ENCODE measurements at places on chromosomes 1 and 21.
A peak's percentile ranks its signal among the peaks of the same experiment; 100 is the strongest.

DNA sequence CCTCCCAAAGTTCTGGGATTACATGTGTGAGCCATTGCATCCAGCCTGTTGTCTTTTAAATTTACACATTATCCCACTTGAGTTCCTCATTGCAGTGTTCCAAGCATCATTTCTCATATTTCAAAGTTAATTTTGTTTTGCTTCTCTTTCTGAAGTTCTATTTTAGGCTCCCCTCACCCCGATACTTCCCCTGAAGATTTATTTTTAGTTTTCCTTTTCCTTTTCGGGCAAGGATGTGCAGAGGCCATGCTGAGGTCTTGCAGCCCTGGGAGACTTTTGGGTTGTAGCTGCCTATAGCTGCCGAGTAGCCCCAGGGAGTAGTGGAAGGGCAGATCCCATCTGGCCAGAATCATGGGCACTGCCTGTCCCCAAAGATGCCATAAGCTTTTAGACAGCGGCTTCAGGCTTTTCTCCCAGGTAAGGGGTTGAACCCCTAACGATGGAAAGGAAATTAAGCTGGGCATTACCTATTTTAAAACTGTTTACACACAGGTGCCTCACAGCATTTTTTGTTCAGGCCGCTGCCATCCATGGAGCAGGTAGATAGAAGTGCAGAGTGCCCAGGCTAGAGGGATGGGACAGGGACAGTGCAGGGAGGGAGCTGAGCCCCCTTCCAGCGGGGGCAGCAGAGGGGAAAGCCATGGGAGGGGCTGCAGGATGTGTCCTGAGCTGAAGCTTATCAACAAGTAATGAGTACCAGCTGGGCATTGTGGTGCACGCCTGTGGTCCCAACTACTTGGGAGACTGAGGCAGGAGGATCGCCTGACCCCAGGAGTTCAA lies 15.9 kb downstream of the PSEN2 start:
- no peak for DNase-seq

DNA sequence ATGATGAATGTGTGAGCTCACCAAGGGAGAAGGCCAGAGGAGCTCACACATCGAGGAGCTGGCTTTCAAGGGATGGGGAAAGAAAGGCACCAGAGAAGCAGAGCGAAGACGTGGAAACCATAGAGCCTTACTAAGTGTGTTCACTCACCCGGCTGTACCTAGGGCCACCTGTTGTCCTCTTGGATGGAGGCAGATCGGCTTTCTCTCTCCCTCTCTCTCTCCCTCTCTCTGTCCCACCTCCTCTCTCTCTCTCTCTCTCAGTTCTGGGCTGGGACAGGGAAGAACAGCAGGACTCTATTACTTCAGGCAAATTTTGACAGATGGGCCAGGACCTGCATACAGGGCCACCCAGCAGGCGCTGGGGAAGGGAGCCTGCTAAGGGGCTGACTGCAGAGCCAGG lies 64.8 kb downstream of the HIVEP3 start:
- no peak for DNase-seq

DNA sequence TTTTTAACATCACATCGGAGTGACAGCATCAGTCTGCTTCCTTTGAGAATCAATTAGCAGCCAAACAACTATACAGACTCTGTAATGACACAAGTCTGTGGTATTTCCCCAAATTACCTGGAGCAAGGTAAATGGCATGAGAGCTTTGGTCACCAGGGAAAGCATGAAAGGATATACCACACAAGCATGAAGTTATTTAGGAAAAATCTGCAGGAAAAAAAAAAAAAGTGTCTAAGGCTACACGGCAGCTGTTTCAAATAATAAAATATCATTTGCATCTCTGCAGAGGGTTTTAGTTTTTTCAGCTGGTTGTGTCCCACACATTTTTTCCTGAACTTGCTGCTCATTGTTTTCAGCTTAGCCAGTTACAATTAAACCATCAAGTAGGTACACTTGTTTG lies 234.7 kb downstream of the TTLL7 start:
- DNase-seq = peak; percentile 11

DNA sequence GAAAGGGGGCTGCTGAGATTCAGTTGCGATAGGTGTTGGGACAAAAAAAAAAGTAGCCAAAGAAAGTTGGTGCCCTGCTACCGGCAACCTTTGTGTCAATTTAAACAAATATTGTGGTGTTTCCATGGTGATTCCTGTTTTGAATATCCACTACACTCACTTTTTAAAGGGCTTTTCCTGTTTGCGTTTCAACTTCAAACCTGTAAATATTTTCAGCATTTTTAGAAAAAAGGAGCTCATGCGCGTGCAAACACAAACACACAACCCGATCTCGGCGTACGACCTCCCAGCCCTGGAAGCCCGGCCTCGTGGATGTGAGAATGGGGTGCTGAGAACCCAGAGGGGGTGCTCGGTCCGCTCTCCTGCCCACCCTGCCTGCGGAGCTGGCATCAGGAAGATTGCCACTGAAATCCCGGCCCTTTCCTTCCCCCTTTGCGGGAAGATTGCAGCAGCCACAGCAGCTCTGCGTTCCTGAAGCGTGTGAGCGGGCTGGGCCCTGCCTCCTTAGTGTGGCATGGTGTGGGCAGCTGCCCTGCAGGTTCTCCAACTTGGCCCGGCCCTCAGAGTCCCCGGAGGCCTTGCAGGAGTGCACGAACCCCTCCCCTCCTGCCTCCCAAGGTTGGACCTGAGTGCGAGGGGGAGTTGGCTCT lies 34.8 kb downstream of the CASZ1 start:
- DNase-seq = no peak

DNA sequence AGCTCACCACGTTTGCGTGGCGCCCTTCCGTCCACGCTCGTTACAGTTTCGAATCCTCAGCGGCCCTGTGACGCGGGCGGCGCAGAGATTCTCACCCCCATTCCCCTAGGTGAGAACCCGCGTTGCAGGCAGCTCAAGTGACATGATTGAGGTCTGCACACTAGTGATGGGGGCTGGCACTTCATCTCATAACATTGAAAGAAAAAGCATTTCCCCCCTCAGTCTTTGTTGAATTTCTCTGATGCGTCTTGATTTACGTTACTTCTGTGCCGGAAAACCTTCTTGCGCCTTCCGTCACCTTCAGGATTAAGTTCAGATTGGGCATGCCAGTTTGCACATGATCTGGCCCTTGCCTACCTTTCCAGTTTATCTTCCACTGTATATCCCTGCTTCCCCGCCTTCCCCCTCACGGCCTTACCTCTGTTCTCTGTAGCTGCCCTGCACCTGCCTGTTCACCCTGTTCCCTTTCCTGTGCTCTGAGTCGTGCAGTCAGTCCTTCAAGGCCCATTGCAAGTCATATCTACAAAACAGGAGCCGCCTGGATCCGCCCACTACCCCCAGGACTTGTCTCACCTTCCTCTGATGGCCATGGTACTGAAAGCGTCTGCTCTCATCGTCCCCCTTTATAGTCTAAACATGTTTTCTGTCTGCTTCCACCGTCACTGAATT lies 1.1 kb downstream of the CTPS1 start:
- no peak for DNase-seq

GRCh38 chr1:231196307-231196706 lies 34.4 kb downstream of the TRIM67 start:
- no peak for DNase-seq

GRCh38 chr1:17209430-17209829 lies 4.5 kb downstream of the PADI1 start:
- DNase-seq = no peak

GRCh38 chr1:177170756-177171535 lies at the start of gene BRINP2:
Gene BRINP2 (plus strand): TSS chr1:177170958. CDS start chr1:177229877, 58,919 bp downstream.
- peak; percentile 28 for DNase-seq

DNA sequence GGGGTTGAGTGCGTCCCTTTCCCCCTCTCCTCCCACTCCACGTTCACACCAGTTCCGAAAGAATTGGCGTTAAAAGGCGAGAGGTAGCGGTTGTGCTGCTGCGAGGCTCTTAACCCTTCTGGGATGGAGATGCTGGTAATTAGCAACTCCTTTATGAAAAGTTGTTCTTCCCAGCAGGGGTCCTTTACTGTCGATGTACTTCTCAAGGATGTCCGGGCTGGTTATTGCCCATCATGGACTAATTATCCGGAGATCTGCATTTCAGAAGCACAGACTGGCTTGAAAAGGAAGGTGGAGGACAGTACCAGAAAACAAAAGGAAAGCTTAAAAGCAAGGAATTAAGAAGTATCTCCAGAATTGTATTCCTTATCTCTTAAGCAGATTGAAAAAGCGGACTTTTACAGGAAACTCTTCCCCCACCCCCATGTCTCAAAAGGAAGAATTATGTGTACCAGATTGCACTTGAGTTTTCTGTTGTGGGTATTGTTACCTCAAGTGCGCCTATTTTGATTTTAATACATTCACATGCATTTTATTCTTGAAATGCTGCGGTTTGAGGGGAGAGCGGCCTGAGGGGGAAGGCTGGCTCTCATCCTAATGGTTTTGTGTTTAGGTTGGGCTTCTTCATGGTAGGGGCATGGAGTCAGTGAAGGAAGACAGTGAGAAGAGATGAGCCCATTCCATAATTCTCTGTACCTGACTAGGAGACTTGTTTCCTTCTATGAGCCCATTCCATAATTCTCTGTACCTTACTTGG lies 1.5 kb downstream of the AK4 start:
- no peak for DNase-seq

- DNase-seq = no peak
Observed at GRCh38 chr1:65751961-65752360, 40.7 kb upstream of the PDE4B start.

GRCh38 chr21:38756746-38757145 lies 49.0 kb upstream of the ETS2 start:
- peak; percentile 39 for DNase-seq

- peak; percentile 28 for DNase-seq
Observed at GRCh38 chr1:81803431-81804110, 2.8 kb downstream of the ADGRL2 start.

- DNase-seq = no peak
Observed at GRCh38 chr1:206931709-206932108, 10.0 kb upstream of the FCMR start.

DNA sequence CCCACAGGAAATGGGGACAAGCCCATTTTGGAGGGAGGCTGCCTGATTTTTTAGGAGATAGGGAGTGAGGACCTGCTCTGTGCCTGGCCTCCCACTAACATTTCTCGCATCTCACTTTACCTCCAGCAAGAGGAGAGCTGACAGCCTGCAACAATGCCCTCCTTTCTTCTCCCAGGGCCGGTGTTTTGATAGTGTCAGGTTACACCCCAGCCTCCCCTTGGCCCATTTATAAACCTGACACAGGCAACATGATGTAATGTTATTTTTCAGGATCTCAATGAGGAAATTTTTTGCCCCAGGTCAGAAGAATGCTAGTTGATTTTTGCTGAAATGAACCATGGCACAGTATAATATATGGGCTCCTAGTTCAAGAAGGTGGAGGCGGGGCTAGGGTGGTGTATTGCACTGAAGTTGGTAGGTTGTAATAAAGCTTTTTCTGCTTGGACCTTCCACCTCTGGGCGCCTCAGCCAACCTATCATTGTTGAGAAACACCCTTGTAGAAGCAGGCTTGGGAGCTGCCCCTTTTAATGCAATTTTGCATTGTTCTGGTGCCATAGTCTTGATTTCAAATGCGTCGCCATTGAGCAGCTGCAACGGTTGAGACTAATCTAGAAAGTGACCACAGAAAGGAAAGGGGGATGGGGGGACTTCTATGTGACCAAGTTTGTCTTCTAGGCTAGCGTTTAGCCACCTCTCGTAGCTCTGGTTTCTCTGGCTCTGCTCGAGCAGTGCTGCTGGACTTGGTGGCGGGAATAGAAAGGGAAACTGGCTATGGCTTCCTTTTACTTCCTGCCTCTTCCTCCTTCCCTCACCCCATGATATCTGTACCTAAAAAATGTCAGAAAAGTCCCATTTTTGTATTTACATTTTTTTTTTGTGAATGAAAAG lies 53.0 kb downstream of the PBX1 start:
- DNase-seq = peak; percentile 84

DNA sequence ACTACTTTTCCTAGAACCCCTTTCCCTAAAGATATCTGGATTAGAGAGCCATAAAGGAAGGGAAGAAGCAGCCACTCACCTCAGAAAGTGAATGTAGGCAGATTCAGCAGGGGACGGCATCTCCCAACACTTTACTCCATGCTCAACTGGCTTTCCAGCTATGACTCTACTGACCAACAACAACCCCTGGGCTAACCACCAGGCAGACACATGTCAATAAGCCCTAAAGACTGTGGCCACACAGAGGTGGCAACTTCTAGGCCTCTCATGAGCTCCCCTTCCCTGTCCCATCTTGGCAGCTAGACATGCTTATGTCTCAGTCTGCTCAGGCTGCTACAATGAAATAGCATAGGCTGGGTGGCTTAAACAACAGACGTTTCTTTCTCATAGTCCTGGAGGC lies 214.0 kb upstream of the ZP4 start:
- no peak for DNase-seq

DNA sequence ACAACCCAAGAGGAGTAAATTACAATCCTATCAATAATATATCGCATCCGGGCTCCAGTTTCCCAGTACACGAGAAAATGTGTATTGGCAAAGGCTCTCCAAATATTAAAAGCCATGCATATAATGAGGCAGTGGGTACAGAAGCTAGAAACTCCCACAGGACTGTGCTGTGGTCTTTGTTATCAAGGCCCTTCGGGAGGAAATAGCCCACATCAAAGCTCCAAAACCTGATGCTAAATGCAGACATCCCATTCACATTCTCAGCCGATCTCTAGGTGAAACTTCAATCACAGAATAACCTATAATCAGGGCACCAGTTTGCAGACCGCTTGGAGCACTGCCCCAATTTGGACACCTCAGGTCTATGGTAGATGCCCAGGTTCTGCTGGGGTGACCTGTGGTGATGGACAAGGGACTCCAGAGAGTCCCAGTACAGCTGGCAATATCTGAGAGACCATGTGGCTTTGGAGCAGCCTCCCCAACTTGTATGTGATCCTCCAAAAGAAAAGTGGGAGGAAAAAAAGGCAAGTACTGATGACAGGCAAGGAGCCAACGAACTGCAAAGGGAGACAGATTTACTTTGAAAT lies 148.8 kb upstream of the CAMK1G start:
- no peak for DNase-seq

- DNase-seq = no peak
Observed at GRCh38 chr1:234554698-234555311, 55.2 kb downstream of the IRF2BP2 start.

DNA sequence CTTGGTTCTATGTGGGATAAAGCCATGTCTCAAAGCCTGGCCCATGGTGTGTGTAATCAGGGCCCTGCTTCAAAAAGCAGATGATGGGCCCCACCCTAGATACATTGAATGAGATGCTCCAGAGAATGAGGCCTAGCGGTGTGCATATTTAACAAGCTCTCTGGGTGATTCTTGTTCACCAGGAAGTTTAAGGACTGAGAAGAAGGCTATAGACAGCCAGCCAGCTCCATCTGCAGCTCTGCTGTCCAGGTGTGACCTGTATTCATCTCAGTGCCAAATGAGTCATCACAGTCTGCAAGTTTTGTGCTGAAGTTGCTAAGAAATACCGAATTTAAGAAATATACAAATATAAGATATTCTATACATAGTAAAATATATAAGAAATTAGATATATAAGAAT lies 182.0 kb upstream of the RUNX1 start:
- DNase-seq = no peak

- peak; percentile 19 for DNase-seq
Observed at GRCh38 chr1:171984850-171985485, 143.7 kb downstream of the DNM3 start.
